ENCODE measurements at places on chromosomes 6 and 20.

DNA sequence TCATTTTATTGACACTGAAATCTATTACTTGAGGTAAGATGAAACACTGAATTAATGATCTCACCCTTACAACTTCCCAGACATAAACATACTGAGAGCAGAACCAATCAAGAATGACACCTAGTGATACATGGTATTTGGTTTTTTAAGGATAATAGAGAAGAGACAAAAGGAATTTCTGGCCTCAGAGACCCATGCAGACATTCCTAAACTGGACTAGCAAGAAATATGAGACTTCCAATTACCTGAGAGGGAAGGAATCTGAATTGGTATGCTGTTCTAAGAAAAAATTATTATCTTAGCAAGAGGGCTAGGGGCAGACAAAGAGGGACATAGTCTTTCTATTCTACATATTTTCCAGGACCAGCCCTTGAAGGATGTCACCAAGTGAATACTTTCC is 141.1 kb downstream of the BMP5 start:
- no peak for DNase-seq

DNA sequence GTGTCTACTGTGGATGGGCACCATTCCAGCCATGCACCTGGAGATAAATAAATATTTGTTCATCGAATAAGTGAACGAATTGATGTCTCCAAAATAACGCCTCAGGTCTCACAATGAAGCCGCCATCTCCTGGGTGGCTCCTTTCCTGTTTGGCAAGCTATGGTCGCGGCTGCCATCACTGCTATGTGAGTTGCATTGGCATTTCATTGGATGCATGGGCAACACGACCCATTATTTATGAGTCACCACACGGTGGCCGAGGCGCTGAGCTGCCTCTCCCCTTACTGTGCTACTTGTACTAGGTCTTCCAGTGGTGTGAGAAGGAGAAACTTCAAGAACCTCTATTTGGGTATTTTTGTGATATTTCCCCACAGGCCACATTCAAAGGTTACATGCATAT is 21.3 kb upstream of the PDE10A start:
- DNase-seq = no peak

- no peak for DNase-seq
Observed at GRCh38 chr6:71498638-71499037, 210.0 kb downstream of the OGFRL1 start.

DNA sequence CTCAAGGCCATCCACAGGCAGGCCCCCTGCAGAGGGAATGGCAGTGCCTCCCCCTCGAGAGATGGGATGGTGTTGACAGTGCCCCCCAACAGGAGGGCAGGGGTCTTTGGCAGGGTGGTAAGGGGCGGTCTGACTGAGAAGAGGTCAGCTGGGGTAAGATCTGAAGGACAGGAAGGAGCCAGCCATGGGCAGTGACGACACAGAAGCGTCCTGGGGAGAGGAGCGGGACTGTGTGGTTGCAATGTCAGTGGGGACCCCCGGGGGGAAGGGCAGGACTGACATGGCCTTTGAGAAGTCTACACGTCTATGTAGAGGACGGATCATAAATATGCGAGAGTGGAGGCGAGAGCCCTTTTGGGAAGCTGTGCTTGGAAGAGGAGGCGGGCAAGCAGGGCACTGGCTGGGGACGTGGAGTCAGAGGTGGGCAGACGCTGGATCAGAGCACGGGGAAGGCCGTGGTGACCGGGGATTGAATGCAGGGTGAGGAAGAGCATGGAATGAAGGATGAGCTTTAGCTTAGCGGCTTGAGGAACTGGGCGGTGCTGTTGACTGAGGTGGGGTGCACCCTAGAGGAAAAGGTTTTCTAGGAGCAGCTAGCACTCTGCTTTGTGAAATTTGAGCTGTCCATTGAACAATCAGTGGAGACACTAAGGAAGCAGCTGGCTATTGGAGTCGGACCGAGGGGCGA is 82.5 kb upstream of the AGPAT4 start:
- DNase-seq = no peak

DNA sequence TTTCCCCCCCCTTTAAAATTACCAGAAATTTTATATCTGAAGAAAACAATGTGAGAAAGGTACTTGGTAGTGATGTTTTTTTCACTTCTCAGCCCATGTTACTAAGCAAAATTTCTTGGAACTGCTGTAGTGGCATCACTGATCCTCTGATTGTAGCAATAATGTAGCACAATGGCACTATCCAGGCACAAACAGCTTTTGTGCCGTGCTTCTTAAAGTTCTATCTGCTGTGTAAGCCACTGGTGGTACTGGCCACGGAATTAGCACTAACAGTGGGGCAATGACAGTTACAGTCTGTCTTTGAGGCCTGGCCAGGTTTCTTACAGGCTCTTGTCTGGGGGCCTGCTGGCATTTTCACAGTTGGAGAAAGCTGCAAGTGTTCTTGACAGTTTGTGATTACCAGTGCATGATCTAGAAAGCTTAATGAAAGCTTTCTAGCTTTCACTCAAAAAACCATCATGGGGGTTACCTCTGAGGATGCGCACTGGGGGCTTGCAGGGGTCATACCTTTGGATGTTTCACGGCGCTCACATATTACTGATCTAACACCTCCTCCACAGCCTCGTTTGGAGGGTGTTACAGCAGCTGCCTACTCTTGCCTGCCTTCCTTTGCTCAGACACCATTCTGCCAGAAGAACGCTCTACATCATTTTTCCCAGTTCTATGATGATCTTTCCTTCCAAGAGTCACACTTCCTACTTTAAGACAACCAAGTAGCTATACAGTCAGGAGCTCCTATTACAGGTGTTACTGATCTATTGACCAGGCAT is 58.4 kb upstream of the ARMH2 start:
- DNase-seq = no peak

DNA sequence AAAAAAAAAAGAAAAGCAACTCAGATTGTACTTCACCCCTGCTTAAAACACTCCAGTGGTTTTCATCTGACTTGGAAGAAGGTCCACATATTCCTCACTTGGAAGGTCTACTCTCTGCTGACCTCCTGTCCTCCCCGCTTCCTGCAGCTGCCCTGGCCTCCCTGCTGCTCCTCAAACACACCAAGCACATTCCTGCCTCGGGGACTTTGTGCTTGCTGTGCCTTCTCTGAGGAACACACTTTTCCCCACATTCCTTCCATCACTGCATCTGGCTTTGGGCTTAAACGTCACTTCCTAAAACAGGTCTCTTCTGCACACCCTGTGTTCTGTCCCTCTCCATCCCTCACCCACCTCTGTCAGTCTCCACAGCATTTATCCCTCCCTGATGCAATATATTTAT is 4.9 kb upstream of the PDYN start:
- no peak for DNase-seq
